ENCODE measurements at places on chromosomes 12 and 14.

DNA sequence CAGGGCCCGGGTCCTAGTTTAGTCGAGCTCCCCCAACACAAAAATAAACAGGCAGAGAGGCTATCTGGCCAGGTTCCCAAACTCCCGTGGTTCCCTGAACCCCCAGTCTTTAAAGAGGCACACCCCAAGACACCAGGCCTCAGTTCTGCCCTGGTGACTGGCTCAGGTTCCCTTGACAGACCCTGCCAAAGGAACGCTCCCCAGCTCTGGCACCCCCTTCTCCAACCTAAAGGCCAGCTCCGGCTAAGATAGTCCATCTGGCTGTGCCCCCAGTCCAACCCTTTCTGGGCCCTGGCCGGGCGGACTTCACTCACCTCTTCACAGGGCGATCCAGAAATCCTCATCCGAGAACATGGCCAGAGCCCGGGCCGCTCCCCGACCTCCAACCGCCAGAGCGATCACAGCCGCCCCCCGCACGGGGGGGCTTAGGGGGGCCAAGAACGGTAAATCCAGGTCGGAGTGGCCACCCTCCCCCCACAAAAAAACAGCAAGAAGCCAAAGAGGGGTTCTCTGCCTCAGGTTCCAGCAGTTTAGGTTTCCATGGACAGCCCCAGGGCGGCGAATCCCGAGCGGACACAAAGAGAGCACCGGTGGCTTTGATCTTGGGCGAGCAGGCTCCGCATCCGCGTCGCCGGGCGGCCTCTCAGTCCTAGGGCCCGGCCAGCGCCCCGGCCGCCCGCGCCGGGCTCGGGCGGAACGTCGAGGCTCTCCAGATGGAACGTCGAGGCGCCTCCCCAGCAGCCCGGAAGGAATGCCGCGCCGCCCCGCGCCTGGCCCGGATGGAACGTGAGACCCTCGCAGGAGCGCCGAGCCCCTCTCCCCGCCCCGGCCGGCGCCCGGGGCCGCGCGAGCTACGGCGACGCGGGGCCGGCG is 1.1 kb downstream of the KMT2D start:
- DNase-seq: peak; percentile 29

- DNase-seq: no peak
Observed at GRCh38 chr12:83323866-83324265, 637.2 kb downstream of the TMTC2 start.

GRCh38 chr14:36829547-36829946 is 167.9 kb downstream of the PAX9 start:
- no peak for DNase-seq

DNA sequence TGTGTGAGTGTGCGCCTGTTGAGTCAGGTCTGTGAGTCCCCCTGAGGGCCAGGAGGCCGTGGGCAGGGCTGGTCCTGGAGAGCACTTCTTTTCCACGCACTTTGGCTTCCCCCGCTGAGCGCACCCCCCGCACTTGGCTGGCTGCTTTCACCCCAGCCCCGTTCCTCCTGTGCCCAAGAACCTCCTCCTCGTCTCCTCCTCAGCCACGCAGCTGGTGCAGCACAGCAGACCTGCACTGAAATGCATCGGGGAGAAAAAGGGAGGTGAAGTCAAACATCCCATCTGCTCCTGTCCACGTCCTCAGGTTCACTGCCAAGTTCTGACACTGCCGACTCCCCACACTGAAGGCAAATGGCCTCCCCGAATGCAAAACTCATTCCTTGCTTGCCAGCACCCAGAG is 362.7 kb upstream of the SFSWAP start:
- DNase-seq: peak; percentile 18
